Substantia nigra (tissue), 51 donors: ENCODE measurements at places on chromosomes 2 and 18.

DNA sequence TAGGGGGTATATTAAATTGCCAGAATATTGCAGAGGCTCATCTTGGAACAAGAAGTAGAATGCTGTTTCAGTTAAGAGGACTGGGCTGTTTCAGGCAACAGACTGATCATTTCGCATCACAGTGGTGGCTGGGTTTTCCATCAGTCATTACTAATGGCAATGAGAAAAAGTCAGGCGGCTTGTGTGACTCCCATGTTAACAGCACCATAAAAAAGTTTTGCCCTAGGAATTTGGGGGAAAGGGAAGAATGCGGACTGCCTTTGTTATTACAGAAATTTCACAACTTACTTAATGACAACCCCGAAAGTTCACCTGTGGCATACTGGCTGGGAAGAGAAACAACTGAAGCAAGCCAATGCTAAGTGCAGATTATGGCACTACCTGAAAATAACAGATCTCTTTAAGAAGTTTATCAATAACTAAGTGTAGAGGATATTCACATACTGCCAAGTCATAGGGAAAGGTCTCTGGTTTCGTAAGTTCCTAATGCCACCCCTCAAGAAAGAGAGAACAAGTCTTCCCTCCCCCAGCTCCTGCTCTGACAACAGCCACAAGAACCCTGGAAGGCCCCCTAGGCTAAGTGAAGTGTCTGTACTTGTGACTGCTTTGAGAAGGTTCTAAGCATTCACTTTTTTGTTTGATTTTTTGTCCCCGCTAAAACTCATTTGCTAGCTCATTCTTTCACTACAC, 40.5 kb upstream of the AP1S3 start:
- DNase-seq, result no peak

DNA sequence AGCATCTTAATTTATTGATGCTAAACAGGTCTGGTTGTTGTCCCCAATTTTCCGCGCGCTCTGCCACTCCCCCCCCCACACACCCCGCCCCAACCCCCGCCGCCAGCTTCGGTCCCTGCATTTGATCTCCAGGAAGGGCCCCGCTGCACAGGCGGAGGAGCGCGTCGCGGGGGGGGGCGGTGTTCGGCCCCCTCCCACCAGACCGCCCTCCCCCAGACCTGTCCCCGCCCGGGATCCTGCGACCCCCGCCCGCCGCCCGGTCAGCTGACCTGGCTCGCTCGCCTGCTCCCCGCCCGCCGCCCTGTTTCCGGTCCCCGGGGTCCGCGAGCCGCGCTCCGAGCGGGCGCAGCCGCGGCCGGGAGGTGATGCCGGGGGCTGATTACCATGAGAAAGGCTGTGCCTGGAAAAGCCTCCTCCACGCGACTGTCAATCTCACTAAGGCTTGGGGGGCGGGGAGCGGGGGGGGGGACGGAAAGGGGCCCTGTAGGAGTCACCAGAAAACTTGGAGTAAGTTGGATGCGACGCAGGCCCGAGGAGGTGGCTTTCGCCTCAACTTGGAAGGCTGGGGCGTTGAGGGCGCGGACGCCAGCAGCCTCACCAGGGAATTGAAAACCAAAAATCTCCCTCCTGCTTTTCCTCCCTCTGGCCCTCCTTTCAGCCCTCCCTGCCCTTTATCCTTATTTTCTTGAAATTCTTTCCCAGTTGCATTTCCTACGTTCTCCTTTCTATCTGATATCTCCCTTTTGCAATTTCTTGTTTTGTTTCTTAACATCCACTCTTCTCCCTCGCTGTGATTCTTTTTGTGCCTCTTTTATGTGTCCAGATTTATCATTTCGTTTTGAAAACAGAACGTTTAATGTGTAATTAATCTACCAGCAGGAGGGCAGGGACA, 4.4 kb upstream of the ZEB2 start:
- DNase-seq, result no peak

DNA sequence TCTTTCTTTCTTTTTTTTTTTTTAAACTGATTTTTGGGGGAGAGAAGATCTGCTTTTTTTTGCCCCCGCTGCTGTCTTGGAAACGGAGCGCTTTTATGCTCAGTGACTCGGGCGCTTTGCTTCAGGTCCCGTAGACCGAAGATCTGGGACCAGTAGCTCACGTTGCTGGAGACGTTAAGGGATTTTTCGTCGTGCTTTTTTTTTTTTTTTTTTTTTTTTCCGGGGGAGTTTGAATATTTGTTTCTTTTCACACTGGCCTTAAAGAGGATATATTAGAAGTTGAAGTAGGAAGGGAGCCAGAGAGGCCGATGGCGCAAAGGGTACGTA, 587 bp downstream of the MEIS1 start:
- DNase-seq, result no peak

DNA sequence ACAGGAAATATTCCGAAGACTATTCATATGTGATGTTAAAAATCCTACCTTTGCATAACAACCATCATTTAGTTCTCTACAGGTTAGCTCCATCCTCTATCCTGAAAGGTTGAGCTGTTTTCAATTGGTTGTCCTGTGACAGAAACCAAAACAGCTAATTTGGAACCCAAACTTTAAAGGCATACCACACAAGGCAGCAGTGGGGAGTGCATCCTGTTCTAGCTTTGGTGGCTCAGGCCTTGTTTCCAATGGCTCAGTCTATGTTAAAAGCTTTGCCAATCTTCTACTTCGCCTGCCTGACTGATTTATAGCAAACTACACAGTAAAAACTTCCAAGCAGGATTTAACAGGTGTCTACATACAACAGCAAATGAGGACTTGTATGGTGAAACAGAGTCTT, 3.2 kb downstream of the CD226 start:
- DNase-seq, result no peak

GRCh38 chr18:28767201-28767600, 590.3 kb upstream of the CDH2 start:
- no peak for DNase-seq

DNA sequence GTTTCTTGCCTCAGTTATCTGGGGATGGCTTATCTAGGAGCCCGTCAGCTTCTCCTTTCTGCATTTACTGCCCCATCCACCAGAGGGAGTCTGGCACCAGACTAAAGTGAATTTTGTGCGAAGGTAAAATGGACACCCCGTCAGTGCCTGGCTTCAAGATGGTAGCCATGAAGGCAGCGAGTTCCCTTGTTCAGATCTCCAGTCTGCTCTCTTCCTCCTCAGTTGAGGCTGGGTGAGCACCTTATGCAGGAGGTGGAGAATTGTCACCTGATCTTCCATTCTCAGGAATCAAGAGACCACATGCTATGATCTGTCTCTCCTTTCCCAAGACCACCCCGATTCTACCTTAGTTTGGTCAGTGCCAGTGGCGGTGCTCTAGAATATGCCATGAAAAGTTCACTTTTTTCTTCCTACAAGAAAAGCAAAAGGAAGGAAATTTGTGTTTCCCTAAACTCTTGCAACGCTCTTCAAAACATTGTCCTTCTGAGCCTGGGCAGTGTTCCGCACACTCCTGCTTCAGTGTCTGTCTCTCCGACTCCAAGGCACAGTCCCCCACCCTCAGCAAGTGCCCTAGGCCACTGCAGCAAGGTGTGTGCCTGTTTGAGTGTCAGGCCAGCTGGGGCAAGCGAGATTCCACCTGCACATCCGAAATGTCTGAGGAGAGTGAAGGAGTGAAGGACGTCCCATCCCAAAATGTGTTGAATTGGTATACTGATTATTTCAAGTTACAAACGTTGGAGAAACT, 168.6 kb downstream of the SS18 start:
- DNase-seq, result no peak

DNA sequence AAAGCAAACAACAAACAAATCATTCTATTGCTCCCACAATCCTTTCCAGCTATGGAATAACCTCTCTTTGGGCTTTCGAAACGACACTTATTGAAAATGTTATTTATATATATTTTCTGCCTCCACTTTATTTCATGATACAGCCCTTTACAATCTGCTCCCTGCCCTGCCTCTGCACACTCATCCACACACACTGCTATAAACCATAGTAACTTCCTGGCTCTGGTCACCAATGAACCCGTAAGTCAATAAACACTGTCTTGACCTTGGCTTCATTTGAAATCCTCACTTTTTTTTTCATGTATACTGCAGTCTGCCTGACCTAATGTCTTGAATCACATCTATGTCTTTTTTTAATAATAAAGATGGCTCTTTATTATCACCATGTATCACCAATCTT, 161.5 kb downstream of the SLC39A10 start:
- DNase-seq, result no peak

DNA sequence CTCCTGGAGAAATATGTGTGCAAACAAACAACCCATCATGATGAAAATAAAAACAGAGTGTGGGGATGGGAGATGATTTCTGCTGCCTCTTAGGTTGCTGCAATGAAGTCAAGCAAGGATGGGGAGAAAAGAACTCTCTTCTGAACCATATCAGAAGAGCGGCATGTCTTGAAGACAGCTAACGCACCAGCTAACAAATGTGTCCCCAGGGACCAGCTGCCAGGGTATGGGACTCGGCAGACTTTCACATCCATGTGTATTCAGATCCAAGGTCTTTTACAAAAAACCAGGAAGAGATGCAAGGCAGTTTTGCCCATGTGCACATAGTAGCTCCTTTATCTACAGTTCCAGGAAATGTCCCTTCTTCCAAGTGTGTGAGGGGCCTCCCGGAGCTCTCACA, 125.4 kb downstream of the CLIP4 start:
- no peak for DNase-seq

GRCh38 chr18:27599202-27599829, 414.2 kb upstream of the CHST9 start:
- DNase-seq, result no peak

DNA sequence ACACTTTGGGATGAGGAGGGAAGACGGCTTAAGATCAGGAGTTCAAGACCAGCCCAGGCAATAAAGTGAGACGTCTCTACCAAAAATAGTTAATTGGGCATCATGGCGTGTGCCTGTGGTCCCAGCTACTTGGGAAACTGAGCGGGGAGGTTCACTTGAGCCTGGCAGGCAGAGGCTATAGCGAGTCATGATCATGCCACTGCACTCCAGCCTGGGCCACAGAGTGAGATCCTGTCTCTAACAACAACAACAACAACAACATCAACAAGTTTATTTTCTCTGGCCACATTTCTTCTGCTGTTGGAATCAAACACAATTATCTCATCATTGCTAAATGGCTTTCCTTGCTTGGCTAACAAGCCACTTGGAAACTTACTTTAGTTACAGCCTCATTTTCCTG, 13.4 kb downstream of the NIFK start:
- DNase-seq, result no peak

DNA sequence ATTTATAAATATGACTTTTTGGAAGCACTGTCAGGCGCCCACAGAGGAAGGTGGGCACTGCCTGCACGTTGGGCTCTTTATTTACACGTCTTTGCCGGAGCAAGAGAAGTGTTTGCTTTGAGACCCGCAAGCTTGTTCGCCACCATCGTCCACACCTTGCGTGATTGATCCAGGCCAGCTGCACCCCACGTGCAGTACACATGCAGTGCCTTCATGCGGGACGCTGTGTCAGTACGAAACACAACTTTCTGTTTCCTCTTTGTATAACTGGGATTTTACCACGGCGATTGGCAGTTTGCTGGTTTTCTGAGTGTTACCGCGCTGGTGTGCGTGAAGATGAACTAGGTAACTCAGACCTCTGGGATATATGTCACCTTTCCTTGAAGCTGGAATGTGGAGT, 571.0 kb upstream of the SALL3 start:
- no peak for DNase-seq

DNA sequence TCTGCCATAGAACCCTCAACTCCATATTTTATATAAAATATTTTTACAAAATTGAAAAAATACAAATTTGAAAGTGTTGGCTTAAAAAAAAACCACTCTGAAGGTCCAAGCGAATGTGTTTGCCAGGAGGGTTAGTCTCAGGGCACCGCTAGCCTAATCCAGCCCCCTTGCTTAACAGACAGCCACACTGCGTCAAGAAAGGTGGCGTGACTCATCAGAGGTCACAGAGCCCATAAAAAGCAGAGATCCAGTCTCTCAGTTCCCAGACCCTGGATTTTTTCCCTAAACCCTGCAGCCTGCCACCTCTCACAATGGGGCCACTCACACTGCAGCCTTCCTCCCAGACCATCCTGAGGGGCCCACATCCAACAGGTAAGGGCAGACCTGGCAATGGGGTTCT, 3.9 kb upstream of the TNS1 start:
- DNase-seq, result no peak

DNA sequence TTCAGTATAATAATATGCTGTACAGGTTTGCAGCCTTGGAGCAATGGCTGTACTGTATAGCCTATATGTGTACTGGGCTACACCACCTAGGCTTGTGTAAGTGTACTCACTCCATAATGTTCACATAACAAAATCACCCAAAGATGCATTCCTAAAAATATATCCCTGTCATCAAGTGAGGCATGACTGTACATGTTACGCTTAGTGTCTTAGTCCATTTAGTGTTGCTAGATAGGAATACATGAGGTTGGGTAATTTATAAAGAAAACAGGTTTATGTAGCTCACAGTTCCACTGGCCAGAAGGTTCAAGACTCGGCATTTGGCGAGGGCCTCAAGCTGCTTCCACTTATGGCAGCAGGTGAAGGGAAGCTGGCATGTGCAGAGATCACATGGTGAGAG, 31.4 kb downstream of the RNF152 start:
- no peak for DNase-seq

- DNase-seq, result no peak
Measured at GRCh38 chr2:222434204-222434603, 9.9 kb downstream of the SGPP2 start.

DNA sequence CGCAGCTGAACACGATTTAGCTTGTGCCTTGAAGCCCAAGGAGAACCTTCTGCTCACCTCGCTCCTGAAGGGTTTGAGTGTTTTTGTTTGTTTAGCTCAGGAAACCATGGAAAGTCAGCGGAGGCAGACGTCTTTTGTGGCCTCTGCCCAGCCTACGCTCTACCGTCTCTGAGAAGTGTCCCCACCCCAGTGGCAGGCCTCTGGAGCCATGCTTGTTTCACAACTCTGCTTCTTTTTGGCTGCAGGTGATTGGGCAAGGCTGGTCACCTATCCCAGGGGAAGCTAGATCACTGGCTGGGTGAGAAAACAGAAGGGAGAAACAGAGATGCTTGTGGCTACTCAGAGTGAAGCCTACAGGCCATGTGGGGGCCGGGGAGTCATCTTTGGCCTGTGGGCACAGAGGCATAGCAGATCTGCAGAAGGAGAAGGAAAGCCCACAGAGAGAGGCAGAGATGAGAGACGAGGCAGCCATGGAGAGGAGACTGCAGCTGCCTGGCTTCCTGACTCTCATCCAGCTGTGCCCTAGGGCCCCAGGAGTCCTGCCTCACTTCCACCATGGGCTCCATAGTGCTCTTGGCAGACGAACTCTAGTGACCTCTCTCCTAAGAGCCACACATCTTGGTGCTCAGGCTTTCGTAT, 50.1 kb downstream of the CIB4 start:
- no peak for DNase-seq

DNA sequence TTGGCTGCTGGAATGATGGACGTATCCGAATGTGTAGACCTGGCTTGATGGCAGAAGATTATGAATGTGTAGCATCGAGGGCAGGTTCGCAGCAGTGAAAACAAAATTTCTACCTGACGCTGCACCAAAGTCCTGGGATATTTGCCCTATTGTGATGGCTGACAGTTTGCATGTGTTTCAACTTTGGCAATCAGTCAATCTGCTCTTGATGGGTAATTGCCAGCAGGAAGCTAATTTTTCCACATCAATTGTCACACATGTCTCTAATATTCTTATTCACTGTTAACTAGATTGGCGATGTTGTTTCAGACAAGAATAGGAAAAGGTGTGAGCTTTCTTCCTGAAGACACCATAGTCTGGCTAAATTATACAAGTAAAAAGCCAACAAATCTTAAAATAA, 821.3 kb downstream of the LRRTM4 start:
- no peak for DNase-seq
